ENCODE measurements at places on chromosomes 7 and 10.

- DNase-seq: no peak
Observed at GRCh38 chr7:78125884-78126283, 327.3 kb downstream of the PHTF2 start.

GRCh38 chr7:117673367-117673766 is 193.5 kb downstream of the CFTR start:
- DNase-seq: no peak

DNA sequence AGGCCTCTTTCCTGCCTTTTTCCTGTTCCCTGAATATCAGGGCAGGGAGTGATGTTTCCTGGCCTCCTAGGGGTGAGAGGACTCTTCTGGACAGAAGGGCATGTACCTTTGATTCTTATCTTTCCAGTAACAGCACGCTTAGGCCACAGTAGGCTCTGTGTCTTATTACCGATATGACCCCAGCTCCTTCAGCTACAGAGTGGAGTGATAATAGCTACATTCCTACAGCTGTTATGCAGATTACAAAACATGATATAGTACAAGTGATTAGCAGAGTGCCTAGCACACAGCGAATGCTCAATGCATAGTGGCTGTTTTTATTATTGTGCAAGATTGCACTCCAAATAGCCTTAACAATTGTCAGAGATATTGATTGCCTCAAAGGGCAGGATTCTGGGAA is 574.2 kb downstream of the CCSER2 start:
- DNase-seq: no peak

DNA sequence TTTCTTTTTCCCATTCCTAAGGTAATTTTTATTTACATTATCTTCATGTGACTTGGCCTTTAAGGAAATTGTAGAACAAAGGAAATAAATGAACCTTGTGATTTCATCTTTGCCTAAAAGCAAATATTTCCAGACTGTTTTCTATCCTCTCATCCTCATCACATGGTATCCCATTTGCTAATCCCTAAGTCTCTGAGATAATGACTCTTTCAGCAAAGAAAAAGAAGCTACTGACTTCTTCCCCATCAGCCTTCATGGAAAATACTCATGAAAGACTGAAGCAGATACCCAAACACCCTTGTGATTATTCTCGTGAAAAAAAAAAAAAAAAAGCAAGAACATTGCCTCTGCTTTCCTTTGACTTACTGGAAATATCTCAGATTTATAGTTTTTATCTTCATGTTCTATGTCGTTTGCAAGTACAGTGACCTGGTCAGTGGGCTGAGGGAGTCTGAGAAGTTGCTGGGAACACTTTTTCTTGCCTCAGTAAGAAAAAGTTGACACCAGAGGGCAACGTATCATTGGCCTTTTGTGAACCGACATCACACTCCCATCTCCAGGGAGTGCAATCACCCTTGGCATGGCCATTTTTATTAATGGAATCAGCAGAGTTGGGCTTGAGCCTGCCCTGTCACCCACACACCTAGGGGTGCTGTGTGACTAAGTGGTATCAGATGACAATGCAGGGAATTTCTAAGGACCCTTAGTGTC is 246.0 kb upstream of the KMT2E start:
- DNase-seq: no peak

GRCh38 chr7:36736090-36736898 is 12.0 kb upstream of the AOAH start:
- no peak for DNase-seq

GRCh38 chr10:43075612-43076003 is 1.3 kb upstream of the RET start:
- DNase-seq: peak; percentile 19

DNA sequence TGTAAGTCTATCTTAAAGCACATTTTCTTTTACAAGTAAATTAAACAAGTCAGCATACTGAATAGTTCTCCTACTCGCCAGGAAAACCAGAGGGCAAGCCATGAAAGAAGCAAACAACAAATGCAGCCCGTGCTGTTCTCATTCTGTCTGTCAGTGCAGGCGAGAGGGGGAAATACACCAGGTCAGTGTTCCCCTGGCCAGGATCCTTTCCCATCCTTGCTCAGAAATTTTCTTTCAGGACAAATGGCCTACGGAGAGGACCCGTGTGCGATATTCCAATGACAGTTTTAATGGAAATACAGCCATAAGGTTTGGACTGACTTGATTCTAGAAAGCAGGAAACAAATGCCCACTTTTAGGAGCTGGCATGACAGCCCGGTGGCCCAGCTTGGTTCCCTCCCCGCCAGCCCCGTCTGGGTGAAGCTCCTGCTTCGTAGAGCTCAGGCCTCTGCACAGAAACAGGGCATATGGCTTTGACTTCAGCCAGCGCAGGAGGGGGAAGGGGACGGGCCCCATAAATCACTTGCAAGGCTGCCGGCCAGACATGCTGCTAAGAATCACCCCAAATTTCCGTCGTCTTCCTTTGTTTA is 67.8 kb downstream of the FRMD4A start:
- DNase-seq: no peak

DNA sequence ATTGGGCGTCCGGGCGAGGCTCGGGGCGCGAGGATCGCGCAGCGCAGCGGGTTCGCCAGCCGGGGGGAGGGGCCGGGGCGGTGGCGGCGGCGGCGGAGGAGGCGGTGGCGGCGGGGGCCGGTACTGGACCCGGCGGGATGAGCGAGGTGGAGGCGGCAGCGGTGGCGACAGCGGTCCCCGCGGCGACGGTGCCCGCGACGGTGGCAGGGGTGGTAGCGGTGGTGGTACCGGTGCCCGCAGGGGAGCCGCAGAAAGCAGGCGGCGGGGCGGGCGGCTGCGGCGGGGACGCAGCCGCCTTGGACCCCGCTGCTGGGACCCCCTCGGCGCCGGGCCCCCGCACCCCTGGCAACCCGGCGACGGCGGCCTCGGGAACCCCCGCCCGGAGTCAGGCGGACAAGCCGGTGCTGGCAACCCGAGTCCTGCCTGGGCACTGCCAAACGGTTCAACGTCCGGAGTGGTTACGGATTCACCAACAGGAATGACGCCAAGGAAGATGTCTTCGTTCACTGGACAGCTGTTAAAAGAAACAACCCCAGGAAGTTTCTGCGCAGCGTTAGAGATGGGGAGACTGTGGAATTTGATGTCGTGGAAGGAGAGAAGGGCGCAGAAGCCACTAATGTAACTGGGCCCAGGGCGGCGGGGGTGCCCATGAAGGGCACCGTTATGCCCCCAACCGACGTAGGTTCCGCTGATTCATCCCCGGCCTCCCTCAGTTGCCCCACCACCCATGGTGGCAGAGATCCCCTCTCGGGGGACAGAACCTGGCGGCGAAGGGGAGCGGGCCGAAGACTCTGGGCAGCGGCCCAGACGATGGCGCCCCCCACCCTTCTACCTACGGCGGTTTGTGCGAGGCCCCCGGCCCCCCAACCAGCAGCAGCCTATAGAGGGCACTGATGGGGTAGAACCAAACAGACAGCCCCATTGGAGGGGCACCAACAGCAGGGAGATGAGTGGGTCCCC is 100.3 kb upstream of the CPXM2 start:
- no peak for DNase-seq

GRCh38 chr10:72081772-72082590 is 6.4 kb downstream of the SPOCK2 start:
- DNase-seq: no peak

Data from HCT116 (cell line).